ENCODE measurements at places on chromosomes 12 and 14.

DNA sequence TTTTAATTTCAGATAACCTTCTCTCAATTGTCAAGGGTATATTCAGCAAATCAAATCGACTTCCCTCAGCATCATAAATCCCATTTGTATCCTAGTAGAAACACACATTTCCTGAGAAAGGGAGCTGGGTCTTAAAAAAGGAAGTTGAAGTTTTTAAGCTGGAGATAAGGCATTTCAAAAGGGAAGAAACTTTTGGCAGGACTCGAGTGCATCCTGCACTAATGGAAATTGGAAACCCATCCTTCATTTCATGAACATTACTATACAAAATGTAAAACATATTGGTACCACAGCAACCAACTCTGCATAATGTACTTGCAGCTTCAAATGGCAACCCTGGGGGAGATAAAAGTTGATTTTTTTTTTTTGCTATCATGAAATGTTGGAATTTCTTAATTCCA is 23.7 kb upstream of the TMCC3 start:
- DNase-seq = no peak

DNA sequence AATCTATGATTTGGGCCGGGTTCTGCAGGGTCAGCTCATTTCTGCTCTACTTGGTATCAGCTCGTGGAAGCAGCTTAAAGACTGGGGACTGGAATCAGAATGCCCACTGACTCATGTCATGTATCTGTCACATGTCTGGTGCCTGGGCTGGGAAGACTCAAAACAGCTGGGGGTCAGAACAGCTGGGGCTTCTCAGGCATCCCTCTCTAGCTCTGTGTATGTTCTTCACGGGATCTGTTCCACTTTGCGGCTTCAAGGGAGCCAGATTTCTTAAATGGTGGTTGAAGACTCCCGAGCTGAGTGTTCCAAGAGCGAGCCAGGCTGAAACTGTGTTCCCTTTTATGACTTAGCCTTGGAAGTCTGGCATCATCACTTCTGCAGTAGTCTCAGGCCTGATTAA is 11.9 kb downstream of the AEBP2 start:
- DNase-seq = no peak

- no peak for DNase-seq
These were observed 299.8 kb downstream of the RPS29 start for GRCh38 chr14:49286257-49286983.

GRCh38 chr14:74492776-74493342 is at the start of gene NPC2:
Gene NPC2, minus strand, starts transcription at chr14:74493305. Its CDS starts 31 bp downstream, at chr14:74493274.
- no peak for DNase-seq

DNA sequence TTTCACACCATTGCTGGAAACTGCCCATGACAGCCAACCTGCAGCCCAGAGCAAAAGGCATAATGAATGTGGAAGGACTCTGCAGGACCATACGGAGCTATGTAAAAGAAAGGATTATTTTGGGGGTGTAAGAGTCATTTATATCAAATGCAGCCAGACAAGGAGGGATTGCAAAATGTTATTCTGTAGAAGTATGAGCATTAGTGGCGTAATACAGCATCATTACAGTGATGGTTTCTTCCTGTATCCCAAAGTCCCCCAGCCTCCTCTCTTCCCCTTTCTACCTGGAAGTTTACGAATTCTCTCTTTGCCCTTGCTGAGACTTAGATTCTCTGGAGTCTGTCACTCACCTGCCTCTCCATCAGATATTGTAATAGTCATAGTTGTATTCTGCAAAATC is 89.9 kb downstream of the BORCS5 start:
- DNase-seq = no peak

- peak; percentile 73 for DNase-seq
These were observed 50.1 kb downstream of the GALNT9 start for GRCh38 chr12:132279184-132279889.

DNA sequence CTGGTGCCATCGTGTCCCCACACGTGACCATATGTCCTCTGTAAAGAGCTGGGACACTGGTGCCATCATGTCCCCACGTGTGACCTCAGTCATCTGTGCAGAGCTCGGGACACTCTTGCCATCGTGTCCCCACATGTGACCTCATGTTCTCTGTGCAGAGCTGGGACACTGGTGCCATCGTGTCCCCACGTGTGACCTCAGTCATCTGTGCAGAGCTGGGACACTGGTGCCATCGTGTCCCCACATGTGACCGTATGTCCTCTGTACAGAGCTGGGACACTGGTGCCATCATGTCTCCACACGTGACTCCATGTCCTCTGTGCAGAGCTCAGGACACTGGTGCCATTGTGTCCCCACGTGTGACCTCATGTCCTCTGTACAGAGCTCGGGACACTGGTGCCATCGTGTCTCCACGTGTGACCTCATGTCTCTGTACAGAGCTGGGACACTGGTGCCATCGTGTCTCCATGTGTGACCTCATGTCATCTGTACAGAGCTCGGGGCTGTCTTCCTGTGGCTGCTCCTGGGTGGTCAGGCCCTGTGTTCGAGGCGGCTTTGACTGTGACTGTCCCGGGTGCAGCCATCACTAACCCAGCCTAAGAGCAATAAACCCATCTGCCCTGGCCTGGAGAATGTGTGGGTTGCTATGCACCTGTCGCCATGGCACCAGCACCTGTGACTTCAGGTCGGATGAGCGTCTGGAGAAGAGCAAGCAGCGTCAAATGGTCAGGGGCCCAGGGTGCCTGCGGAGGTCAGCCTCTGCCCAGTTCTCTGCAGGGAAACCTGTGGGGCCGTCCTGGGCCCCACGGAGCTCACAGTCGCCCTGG is 334.4 kb downstream of the ADGRD1 start:
- DNase-seq = no peak

- DNase-seq = no peak
These were observed 33.6 kb downstream of the CDKL1 start for GRCh38 chr14:50362764-50363713.

GRCh38 chr12:66319266-66319954 is 17.1 kb downstream of the HELB start:
- no peak for DNase-seq

DNA sequence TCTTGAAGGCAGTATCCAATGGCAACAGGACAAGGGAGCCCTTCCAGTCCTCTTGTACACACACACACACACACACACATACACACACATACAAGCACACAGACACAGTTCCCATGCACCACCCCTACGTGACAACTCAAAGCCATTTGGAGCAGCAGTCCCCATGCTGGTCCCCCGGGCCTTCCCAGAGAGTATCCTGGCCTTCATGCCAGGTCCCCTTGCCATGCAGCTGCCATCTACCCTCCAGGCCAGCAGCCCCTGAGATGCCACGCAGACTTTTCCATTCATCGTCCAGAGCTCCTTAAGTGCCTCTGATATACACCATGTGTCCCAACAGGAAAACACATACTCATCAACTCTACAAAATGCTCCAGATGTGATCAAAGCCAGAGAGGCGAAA is 159.5 kb downstream of the ANO2 start:
- DNase-seq = no peak

- DNase-seq = no peak
These were observed 18.5 kb upstream of the TBPL2 start for GRCh38 chr14:55458800-55459515.

GRCh38 chr14:98140862-98141530 is 1131.0 kb downstream of the BCL11B start:
- no peak for DNase-seq

DNA sequence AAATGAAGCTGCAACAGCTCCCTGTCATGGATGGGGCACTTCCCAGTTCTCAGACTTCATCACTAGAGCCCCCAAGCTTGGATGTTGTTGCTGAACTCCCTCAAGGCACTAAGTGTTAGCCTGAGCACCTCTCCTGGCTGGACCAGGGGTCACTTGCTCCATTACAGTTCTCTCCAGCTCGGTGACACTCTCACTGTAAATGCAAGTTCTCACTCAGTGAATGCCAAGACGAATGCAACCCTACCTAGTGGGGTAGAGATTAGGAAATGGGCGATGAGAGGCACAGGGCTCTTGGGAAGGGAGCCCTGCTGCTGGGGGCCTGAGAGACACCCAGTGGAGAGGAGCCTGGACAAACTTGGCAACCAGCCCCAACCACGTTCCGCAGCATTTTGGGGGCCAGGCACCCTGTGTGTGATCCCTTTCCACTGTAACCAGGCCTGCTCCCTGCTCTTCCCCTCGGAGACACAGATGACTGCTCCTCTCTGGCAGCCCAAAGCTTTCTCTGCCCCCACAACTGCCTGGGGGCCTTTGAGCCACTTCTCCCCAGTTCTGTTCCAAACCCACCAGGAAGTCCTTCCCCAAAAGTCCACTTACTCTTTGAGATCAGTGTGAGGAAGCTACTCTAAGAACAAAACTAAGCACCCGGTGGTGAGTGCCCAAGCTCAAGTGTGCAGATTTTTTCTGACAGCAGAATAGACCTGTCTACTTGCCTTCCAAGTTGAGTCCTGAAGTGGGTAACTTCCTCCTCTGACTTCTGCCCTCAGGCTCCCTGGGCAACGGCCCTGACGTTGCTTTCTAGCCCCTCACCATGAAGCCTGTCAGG is 8.0 kb upstream of the SELPLG start:
- DNase-seq = no peak

GRCh38 chr12:25995906-25996305 is 37.4 kb downstream of the RASSF8 start:
- DNase-seq = no peak

DNA sequence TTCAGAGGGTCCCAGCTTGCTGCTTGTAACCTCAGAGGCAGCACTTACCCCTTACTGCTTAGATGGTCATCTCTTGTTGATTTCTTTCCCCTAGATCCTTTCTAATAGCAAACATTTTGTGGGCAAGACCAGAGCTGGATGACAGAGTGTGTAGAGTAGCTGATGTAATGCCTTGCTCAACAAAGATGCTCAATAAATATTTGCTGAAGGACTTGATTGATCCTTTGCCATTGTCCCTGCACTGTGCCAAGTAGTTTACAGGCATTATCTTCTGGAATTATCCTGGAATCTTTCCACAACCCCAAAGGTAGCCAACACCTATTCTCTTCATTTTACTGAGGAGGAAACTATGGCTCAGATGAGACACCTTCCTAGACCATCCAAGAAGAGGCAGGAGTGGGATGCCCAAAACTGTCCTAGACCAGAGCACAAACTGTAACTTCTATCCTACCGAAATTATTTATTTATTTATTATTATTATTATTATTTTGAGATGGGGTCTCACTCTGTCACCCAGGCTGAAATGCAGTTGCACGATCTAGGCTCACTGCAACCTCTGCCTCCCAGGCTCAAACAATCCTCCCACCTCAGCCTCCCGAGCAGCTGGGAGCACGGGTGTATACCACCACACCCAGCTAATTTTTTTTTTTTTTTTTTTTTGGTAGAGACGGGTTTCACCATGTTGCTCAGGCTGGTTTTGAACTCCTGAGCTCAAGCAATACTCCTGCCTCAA is 1.4 kb downstream of the MMAB start:
- DNase-seq = no peak

GRCh38 chr14:102323102-102323501 is 3.6 kb downstream of the ZNF839 start:
- DNase-seq = peak; percentile 27

- no peak for DNase-seq
These were observed 225.5 kb downstream of the CCDC91 start for GRCh38 chr12:28415755-28416154.

DNA sequence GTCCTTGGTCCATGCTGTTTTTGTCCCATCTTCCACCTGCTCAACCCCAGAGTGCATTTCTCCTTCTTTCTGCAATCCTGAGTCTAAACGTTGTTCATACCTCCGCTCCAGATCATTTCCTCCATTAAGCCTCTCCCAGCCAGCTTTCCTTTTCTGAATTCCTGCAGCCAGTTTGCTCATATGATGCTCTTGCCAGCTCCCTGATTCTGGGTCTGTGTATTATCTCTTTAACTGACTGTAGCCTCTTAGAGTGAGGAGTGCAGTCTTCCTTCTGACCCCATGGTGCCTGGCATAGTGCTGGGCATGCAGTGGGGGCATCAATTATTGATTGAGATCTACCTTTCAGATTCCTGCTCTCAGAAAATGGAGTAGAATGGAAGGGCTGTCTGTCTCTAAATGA is 11.5 kb upstream of the TBPL2 start:
- no peak for DNase-seq

- no peak for DNase-seq
These were observed 42.2 kb upstream of the PTGR2 start for GRCh38 chr14:73809391-73809790.

GRCh38 chr14:30610787-30611343 is 11.3 kb upstream of the SCFD1 start:
- peak; percentile 82 for DNase-seq

- no peak for DNase-seq
These were observed 240.0 kb downstream of the AACS start for GRCh38 chr12:125305231-125305630.

GRCh38 chr12:19454837-19455236 is 15.5 kb downstream of the AEBP2 start:
- DNase-seq = no peak

DNA sequence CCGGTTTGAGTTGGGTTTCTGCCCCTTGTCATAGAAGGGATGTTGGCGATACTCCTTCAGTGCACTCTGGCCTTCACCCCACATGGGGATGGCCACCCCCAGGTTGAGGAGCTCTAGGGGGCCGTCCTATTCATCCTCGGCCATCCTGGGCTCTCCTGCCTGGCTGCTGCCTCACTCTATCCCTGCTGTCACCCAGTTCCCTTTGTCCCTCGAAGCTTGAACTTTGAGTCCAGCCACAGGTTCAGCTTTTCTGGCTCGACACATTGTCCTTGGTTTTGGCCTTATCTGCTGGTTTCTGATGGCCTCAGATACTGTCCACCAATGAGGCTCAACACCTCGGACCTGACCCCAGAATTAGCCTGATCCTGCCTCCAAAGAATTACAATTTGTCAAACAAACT is 58.6 kb downstream of the C14orf132 start:
- DNase-seq = no peak

- DNase-seq = no peak
These were observed 94.7 kb downstream of the CHST11 start for GRCh38 chr12:104551313-104551931.

DNA sequence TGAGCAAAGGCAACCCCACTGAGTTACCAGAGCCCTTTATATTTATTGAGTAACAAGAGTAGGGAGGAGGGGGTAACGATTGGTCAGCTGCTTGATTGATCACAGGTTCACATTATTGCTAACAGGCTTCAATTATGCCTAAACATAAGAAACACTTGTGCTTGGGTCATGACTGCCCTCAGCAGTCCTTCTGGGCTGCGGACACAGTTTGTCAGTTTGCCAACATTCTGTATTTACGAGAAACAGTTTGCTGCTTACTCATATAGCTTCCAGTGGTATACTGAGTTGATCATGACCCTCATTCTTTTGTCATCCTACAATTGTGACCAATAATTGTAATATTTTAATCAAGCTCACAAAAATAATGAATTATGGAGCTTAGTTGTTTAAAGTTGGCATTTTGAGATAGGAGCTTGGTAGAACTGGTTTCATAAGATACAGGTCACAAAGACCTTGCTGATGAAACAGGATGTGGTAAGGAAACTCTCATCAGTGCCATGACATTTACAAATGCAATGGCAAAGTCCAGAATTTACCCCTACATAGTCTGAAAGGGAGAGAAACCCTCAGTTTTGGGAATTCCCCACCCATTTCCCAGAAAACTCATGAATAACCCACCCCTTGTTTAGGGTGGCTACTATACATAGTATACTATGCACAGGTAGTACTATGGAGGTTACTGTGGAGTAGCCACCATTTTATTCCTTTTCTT is 1421.0 kb upstream of the FLRT2 start:
- DNase-seq = no peak

Data from SHP77 (cell line).